Activated CD4-positive, CD25-positive, alpha-beta regulatory T cell treated with anti-CD3 and anti-CD28 coated beads, Interleukin-2, amount 50 U/mL, for 16 hours (primary cell): ENCODE measurements at places on chromosomes 11 and 22.

DNA sequence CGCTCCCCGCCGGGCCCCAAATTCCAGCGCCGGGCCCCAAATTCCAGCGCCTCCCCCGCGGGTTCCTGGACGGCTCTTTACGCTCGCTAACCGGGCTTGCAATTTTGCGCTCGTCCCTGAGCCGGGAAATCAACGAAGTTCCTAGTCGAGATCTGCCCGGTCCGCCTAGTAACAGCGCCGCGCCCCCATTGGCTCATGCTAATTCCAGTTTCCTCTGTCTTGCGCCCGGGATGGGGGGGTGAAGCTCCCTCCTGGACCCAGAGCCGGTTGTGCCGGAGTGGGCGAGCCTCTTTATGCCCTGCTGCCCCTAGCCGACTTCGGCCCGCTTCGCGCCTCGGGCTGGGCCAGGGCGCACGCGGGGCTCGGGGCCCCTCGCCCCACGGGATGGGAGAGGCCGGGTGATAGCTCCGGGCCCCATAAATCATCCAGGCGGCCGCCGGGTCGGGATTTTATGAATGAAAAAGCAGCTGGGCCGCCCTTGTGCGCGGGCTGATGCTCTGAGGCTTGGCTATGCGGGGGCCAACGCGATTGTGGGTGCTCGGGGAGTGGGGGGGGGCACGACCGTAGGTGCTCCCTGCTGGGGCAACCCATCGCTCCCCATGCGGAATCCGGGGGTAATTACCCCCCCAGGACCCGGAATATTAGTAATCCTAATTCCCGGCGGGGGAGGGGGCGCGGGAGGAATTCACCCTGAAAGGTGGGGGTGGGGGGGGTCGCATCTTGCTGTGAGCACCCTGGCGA is 1.8 kb upstream of the CCND1 start:
- no peak for DNase-seq

DNA sequence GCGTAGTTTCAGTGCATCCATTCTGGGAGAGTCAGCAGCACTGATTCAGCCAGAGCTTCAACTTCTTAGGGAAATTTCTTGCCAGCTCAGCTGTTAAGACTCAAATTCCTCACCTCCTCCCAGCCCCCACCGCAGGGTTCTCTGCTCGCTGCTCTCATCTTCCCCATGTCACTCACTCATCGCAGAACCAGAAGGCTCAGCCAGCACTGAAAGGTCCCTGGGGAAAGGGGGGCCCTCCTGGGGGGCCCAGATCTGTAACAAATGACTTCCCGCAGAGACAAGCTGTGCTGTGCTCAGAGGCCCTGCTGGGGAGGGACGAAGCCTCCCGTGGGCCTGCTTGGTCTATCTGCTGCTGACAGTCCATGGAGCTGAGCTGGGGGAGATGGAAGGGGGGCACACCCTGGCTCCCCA is 220.6 kb downstream of the NTM start:
- DNase-seq: no peak

- DNase-seq: peak; percentile 49
Measured at GRCh38 chr11:64207256-64208085, 950 bp downstream of the FERMT3 start.

- no peak for DNase-seq
Measured at GRCh38 chr11:11981364-11981763, 27.1 kb downstream of the DKK3 start.

DNA sequence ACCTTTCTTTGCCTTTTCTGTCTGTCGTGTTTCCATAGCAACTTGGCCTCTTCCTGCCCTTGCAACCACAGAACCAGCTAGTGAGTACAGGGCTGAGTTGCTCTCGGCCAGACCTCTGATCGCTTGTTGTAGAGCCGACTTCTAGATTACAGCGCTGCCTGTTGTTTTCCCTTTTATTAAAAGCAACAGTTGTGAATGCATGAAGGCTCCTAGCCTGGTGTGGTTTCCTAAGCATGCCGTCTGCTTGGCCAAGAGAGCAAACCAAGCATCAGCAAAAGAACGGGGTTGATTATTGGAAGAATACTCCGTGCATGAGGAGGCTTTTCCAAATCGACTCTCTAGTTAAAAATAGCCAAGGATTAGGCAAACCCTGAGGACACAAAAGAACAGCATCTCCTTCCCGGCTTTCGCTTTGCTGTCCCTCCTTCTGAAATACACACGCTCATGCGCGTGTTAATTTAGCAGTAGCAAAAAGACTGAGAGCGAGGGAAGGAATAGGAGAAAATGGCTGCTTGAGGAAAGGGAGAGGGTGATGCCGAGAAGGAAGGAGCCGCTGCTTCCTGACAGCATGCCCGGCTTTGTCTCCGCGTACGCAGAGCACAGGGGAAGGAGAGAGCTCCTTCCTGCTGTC is 71.5 kb upstream of the TTC12 start:
- DNase-seq: no peak

- DNase-seq: no peak
Measured at GRCh38 chr11:123174196-123175183, 20.6 kb downstream of the CLMP start.

GRCh38 chr11:66178871-66179270 is 89.6 kb upstream of the RAB1B start:
- no peak for DNase-seq

GRCh38 chr22:45995405-45996101 is 18.6 kb upstream of the WNT7B start:
- DNase-seq: no peak

- no peak for DNase-seq
Measured at GRCh38 chr22:35986088-35986487, 42.5 kb downstream of the RBFOX2 start.

DNA sequence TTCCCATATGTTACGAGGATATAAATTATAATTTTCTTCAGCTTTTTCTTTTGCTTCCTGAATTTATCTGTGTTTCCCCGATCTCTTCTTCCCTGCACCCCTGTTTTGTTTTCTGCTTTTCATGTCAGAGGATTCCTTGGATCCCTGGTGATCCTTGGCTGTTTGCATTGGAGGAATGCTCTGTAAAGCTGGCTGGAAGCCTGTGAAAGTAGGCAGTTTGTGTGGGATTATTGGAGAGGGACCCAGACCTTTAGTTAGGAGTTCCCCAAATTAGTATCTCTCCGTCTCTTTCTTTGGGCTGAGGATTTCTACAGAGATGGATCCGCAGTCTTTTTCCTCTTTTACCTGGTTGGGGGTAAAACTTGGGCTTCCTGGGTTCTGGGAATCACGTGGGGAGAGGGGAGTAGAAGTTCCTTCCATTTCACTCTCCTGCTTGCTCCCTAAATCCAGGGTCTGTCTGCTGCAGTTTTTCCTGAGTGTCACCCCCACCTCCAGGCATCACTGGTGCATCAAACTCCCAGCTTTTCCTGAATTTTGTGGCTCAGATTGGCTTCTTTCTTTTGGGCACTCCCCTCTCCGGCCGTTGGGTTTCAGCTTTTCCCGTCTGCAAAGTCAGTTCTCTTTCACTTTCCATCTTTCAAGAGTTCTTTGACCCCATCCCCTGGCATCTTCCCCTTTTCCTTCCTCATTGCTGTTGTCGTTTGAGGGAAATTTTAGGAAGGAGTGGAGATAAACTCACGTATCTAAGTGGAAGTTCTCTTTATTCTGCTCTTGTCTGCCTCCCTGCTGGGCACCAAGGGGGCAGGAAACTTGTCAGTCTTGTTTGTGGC is 79.1 kb upstream of the ALX4 start:
- DNase-seq: no peak

DNA sequence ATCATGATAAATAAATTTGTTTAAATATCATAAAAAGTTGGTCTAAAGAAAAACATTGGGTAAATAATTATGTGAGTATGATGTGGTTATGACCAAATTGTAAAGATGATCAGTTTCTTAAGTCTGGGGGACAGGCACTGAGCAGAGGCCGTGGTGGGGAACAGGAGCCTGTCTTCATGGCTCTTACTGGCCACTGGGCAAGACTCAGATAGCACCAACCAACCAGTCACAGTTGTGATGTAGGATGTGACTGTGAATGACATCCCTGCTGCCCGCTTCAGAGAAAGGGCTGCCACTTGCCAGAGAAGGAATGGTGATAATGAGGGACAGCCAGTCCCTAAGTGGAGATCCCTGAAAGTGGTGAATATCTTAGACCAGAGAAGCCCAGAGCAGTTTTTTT is 7.0 kb downstream of the PTPRJ start:
- DNase-seq: no peak

DNA sequence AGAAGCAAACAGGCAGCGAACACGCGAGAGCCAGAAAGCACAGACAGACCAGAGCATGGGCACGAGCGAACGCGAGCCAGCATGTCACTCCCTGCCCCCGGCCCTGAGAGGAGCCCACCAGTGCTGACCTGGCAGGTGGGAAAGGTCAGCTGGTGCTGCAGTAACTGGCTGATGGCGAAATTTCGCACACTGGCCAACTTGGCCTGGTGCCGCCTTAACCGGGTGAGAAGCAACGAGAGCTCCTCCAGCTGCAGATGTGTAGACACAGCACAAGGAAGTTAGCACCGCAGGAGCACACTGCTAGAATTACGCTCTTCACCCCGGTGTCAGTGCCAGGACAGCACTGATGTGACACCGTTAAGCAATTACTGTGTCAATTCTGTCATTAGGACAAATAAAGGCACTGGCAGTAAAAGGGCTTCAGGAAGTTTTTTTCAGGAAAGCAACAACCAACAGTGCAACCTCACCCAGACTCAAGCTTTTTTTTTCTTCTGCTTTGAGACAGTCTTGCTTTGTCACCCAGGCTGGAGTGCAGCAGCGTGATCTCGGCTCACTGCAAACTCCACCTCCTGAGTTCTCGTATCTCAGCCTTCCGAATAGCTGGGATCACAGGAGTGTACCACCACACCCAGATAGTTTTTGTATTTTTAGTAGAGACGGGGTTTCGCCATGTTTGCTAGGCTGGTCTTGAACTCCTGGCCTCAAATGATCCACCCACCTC is 76.8 kb downstream of the C11orf58 start:
- DNase-seq: no peak

DNA sequence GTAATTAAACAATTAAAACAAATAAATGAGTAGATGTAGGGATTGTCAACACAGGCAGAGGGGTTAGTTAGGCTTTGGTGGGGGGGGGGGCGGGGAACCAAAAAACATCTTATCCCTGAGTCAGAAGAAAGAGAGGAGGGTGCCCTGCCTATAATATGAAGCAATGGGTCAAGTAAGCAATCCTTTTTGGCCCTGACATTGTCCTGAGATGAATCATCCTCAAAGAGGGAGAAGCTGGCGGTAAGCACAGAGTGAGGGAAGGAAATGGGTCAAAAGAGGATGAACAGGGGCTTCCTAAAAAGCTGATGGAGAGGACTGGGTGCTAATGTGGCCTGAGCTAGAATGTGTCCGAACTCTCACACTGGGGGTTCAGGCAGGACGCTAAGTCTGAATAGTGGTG is 4.7 kb downstream of the OLFML1 start:
- no peak for DNase-seq

- DNase-seq: no peak
Measured at GRCh38 chr22:16974298-16975084, 33.5 kb downstream of the GAB4 start.
